ENCODE measurements at places on chromosomes 2 and 18. TPM values are rescaled to one million over a fixed set of nuclear protein-coding genes. Genes with fewer than 3 reads are reported as not detected.

The SCN2A gene
- 8.2 TPM for total RNA-seq

GRCh38 chr2:168530982-168531622 lies 75.0 kb downstream of the CERS6 start:
- DNase-seq, result no peak

DNA sequence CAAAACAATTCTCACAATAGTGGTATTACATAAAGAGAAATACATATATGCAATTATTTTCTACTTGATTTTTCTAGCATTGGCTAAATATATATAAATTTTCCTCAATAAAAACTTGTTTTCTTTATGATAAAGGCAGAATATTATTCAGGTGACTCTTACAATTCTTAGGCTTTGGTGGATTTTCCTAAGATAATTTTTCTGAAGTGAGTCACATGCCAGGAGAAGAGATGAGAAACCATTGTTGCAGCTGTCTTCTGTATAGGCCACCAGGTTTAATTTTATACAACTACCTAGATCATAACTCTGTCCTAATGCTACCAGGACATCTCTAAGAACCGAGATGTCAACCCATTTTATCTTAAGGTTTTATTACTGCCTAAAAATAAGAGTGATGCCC lies 552.4 kb upstream of the CDH2 start:
- DNase-seq, result peak; percentile 68

- no peak for DNase-seq
Measured at GRCh38 chr2:236120141-236120601, 48.0 kb downstream of the GBX2 start.

- DNase-seq, result no peak
Measured at GRCh38 chr2:232458661-232459418, 2.9 kb downstream of the ALPI start.

- DNase-seq, result peak; percentile 70
Measured at GRCh38 chr2:99448556-99448955, 41.3 kb downstream of the REV1 start.

DNA sequence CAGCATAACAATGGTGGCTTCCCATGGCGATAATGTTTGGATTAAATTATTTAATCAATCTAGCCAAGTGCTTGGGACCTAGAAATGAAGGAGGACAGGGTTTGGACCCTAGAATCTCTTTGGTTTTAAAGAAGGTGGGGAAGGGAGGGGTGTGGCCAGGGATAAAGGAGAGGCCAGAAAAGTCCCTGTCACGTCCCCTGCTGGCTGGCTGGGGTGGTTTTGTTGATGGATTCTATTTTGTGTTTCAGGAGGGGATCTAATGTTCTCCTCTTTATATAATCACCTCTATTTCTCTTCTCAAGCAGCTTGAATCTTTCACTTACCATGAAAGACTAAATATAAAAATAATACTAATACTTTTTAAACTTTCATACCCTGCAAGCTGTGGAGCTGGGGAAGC lies 52.6 kb upstream of the GALR1 start:
- no peak for DNase-seq

The LIMS2 gene
- 73.3 TPM for total RNA-seq

The OSBPL1A gene
- total RNA-seq, result 27.7 TPM

The THADA gene
- 16.2 TPM for total RNA-seq

The ZAP70 gene
- total RNA-seq, result 0.73 TPM

DNA sequence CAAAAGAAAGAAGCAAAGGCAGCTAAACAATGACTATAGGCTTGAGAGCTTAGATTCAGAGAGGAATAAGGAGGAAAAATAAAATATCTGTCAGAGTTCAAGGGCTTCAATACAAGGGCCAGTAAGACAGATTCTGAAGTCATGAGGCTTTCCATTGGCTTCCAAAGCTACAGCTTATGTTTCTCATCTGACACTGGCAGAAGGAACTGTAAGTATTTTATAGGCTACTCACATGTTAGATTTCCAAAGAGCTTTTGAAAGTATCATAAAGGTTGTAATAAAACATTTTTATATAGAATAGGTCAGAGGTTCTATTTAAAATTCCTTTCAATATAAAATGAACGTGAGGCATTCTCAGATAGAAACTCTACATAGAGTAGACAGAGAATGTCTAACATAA lies 746.6 kb upstream of the NXPH2 start:
- DNase-seq, result no peak

DNA sequence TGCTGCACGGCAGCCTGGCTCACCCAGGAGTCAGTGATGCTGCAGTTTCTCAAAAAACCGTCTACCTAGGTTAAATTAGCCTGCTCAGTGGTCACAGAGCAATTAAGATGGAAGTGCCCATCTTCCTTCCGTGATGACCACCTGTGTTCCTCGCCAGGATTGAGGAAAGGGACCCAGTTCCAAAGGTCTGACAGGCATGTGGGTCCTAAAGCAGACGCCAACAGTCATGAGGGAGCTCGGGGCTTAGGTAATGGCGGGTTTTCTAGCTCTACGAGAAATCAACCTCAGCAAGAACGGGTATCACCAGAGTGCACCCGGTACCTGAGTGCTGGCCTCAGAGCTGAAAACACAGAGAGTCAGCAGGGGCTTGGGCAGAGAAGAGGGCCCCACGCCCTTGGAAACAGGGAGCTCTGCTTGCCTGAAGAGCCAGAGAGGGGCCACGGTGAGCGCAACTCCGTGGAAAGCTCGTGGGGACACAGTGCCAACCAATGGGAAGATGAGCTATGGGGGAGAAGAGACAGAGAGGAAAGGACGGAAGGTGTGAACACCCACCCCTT lies 34.3 kb upstream of the DNMT3A start:
- DNase-seq, result no peak

GRCh38 chr18:53426666-53427184 lies 797.7 kb downstream of the MBD2 start:
- no peak for DNase-seq

The INHBB gene
- total RNA-seq, result 7.1 TPM

The RASGRP3 gene
- 2.0 TPM for total RNA-seq

The ZNF892 gene
- 5.9 TPM for total RNA-seq

DNA sequence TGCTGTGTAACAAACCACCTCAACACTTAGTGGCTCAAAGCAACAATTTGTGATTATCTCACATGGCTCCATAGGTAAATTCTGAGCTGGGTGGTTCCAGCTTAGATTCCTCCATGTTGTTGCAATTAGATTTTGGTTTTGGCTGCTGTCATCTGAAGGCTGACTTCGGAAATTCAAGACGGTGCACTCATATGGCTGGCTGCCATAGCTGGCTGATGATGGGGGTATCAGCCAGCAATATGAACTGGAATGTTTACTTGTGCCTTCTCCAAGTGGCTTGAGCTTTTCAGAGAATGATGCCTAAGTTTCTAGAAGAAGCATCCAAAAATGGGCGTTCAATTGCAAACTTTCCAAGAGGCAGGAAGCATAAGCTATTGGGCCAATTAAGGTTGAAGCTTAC lies 213.1 kb downstream of the GCA start:
- DNase-seq, result peak; percentile 17

- DNase-seq, result no peak
Measured at GRCh38 chr2:223647258-223647952, 45.2 kb upstream of the SCG2 start.

The OTOS gene
- total RNA-seq, result not detected

DNA sequence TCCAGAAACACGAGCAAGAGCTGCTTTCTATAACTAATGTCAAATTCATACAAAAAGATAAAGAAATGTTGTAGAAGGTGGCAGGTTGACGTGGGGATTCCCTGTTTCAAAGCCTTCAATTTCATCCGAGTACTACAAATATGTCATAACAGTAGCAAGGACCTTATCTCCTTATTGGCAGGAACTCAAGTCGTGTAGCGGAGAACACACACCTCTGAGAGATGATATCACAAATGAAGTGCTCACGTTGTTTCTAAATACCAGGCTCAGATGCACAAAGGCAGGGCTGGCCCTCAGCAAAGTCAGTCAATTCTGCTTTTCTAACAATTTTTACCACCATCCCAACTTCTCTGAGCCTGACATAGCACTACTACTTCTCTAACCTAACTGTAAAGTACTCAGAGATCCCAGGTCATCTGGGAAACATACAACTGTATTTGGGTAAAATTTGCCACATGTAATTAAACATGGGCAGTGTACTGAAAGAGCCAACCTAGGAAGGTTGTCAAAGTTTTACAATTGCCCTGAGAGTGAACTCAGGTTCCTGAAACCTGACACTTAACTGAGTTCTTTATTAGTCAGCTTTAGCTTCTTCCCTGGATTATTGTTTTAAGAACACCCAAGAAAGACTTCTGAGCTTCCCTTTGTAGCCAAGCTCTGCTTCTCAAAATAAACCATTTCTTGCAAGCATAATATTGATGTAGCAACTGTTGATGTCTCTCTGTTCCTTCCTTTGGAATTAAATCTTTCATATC lies 813.7 kb upstream of the ACVR2A start:
- DNase-seq, result peak; percentile 83

DNA sequence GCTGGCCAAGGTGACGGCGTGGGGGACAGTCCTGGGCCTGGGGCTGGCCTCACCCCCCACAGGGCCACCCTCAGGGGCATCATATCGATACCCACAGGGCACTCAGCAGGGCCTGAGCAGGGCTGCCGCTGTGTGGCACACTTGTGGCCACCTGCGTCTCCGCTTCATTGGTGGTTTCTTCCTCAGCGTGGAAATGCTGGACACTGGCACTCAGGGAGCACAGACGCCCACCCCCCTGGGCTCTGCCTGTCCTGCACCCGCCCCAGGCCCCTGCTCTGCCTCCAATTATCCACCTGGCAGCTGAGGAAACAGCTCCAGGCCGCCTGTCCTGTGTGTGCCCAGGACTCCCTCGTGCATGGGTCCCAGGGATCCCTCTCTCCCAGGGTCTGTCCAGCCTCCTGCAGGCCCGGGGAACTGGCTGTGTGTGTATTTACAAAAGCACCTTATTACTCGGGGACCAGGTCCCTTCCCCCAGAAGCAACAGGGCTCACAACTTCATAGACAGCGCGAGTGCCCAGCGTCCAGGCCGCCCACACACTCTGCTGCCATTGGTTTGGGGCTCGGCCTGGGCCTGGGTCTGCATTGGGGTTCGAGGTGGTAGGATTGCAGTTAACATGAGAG lies 13.1 kb downstream of the CROCC2 start:
- no peak for DNase-seq

DNA sequence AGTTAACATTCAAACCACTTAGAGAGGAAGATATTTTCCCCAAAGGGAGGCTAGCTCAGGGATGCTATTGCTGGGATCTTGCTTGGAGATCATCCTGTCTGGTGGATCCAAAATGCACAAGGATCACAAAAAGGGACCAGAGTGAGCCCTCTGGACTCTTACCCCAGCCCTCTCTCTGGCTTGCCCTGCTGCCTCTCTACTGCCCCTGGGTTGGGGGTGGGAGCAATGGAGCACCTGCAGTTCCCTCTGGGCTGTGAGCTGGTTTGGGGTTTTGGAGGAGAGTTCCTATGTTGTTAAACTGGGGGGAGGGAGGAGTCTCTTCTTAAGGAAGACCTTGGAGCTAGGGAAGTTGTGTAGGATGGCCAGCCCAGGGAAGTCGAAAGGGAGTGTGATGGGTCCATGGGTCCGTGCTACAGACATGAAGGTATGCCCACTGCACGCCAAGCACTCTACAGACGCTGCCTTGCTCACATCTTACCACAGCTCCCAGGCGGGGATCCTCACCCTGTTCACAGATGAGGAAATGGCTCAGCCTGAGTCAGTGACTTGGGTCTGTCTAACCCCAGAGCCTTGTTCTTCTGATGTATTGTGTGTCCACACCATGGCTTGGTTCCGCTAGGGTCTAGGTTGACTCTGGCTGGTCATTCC lies 3.8 kb downstream of the LBH start:
- DNase-seq, result no peak

The TBC1D8 gene
- 1.9 TPM for total RNA-seq

- no peak for DNase-seq
Measured at GRCh38 chr2:19198381-19198780, 160.0 kb downstream of the OSR1 start.

The CNDP1 gene
- 0.31 TPM for total RNA-seq

The ESPNL gene
- total RNA-seq, result 0.07 TPM

The GKN1 gene
- not detected for total RNA-seq

The ASAP2 gene
- total RNA-seq, result 47.2 TPM

DNA sequence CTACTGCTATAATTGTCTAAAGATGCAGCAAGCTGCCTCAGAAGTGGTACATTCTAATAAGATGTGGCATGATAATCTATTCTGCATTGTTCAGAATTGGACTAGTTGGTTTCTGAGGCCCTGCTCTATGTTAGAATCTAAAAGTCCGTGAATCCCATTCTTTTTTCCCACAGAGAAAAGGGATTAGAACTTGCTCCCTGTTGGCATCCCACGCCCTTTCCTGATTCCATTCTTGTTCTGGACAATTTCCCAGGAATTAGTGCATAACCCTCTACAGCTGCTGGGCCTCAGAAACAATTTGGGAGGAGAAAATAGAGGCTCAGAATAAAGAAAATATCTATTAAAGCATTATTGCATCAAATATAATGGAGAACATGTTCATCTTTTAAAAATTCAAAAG lies 282.7 kb downstream of the NRXN1 start:
- peak; percentile 4 for DNase-seq

GRCh38 chr2:238136820-238137537 lies 1.5 kb upstream of the KLHL30 start:
- DNase-seq, result no peak

GRCh38 chr18:79405781-79406575 lies 10.2 kb downstream of the NFATC1 start:
- DNase-seq, result no peak

- DNase-seq, result no peak
Measured at GRCh38 chr2:88841224-88841929, 149.9 kb downstream of the RPIA start.

DNA sequence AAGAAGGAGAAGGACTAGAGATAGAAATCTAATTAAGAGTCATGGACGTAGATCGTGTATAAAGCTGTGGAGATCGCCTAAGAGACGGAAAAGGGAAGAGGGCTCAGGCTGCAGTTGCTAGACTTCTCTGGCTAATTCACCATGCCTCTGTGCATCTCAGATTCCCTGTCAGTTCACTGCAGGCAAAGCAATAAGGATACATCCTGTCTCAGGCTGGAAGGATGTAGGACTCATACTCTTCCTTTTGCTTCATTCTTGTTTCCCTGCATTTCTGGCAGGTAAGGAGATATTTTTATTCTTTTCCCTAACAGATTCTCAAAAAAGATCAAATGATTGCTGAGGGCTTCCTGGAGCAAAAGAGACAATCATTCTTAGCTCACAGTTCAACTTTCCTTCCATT lies 112.5 kb downstream of the AP1S3 start:
- no peak for DNase-seq

DNA sequence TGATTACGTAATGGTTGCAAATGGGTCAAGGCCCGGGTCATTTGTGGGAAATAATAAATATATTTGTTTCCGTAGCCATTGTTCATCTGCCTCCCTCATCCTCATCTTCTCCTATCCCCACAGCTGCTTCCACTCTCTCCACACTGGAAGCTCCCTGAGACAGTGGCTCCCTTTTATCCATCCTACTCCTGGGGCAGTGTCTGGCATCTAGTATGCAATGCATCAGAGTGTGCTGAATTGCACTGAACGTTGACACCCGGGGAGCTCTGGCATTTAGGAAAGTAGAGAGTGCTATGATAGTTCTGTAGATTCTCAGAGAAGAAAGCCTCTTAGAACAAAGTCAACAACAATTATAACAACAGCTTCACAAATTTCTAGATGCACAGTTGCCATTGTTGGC lies 45.5 kb upstream of the NAB1 start:
- no peak for DNase-seq

Measured in astrocyte (in vitro differentiated cells and primary cell).